ENCODE measurements at places on chromosomes 11 and 22.

GRCh38 chr11:28339488-28339887, 231.3 kb downstream of the METTL15 start:
- DNase-seq = no peak

DNA sequence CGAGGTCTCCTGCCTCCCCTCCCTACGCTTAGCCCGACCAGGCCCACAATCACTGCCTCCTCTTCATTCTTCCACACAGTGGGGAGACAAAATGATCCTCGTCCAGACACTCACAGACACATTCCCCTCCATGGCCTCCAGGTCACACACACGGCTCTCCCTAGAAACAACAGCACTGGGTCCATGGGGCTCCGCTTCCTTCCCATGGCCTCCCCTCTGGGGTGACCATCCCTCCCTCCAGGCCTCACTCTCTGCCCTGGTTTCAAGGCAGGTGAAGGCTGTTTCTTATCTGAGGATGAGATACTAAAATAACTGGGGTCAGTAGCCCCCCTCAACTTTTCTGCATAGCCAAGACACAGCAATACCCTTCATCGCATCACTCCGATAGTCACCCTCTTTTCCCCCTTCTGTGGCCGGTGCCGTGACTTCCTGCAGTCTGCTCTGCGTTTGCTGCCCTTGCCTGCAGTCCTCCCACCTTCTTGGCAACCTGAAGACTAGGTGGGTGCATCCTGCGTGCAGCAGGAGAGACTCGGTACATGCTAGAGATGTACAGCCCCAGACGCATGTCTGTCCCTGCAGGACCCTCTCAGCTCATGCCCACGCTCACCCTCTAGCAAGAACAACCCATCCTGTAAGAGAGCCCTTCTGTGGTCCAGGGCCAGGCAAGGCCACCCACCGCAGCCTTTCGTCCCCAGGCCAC, 55.8 kb downstream of the CD6 start:
- DNase-seq = no peak

GRCh38 chr11:118180300-118180703, 3.9 kb upstream of the SCN2B start:
- no peak for DNase-seq

DNA sequence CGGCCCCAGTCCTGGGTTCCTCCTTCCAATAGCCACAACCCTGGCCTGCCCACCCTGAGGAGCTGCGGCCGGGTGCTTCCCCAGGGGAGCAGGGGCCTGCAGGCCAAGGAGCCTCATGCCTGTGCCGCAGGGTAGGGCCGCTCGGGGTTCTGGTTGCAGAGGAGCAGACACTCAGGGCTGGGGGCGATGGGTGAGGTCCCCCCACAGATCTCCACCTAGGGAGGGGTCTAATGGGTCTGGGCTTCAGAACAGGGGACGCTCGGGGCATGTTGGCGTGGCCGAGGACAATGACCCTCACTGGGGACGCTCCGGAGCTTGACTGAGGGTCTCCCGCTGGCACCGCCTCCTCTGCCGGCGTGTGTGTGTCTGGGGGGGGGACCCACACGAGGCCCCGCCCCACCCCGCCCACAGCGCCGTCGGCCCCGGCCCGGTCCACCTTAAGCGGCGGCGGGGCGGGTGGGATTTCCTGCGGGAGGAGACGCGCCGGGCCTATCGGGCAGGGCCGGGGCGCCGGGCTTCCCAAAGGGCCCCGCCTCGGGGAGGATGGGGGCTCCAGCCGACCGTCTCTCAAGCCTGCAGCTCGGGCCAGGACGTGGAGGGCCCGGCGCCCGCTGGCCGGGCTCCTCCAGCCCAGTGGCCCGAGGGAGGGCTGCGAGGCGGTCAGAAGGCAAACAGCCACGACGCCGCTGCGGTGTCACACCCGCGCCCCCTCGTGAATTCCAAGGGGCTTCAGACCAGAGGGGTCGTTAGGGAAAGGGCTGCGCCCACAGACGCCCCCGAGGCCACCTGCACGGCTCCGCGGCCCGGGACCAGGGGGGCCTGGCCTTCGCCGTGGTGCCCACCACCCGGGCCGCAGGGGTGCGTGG, 640 bp upstream of the ZDHHC8 start:
- DNase-seq = peak; percentile 60

- DNase-seq = no peak
These were observed 64.0 kb downstream of the MN1 start for GRCh38 chr22:27737521-27737920.

DNA sequence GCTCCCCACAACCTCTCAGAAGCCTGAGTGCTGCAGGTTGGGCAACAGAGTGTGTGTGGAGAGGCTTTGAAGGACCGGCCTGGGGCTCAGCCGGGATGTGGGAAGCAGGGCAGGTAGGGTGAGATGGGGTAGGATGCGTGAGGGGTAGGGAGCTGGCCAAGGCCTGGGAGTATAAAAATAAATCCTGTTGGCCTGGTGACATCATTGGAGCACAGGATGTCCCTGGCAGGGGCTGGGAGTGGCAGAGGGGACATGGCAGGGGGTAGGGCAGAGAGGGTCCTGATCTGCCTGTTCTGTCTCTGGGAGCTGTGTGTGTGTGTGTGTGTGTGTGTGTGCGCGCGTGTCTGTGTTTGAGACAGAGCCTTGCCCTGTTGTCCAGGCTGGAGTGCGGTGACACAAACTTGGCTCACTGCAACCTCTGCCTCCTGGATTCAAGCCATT, 28.6 kb downstream of the TEF start:
- DNase-seq = no peak

- DNase-seq = no peak
These were observed 7.4 kb downstream of the HTR3A start for GRCh38 chr11:113982306-113982705.

GRCh38 chr11:101584129-101584515, 315 bp upstream of the TRPC6 start:
- no peak for DNase-seq

GRCh38 chr11:35318977-35319925, 100.1 kb downstream of the SLC1A2 start:
- no peak for DNase-seq

GRCh38 chr11:131868629-131869507, 498.5 kb downstream of the NTM start:
- DNase-seq = no peak

DNA sequence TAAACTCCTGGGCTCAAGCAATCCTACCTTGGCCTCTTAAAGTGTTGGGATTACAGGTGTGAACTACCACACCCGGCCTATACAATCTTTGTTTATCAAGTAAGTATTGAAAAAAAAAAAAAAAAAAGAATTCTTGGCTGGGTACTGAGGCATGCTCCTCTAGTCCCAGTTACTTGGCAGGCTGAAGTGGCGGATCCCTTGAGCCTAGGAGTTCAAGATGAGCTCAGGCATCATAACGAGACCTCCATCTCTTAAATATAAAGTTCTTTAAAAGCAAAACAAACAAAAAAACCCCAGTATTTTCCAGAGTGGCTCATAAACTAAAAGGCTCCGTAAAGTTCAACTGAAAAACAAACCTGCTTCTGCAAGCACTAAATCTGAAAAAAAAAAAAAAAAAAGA, 50.3 kb upstream of the GAB2 start:
- DNase-seq = no peak

GRCh38 chr11:123316003-123316402, 114.1 kb upstream of the GRAMD1B start:
- no peak for DNase-seq

DNA sequence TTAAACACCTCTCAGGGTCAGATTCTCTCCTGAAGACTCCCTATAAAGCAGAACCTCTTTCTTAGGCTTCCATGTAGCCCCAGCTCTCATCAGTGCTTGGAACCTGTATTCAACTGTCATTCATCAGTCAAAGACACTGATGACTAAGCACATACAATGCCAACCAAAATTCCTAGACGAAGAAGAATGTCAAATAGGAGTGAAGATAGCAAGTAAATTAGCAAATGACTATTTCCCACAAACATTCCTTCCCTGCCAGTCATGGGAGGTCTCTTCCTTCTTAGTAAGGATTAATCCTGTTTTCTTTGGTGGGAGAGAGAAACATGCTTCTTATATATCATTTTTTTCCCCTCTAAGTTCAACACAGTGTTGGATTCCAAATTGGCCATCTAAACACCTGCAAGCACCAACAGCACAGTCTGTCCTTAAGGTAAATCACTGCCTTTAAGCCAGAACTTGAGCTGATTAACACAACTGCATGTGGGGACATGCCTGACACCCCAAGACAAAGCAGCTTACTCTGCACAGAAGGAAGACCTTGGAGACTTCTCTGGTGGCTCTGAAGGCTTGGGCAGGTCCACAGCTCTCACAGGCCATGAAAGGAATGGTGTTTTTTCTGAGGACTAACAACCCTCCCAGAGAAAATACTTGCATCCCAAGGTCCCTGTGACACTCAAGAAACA, 47.5 kb upstream of the ME3 start:
- DNase-seq = no peak

- DNase-seq = peak; percentile 86
These were observed 14.6 kb upstream of the P2RY6 start for GRCh38 chr11:73257342-73258103.

DNA sequence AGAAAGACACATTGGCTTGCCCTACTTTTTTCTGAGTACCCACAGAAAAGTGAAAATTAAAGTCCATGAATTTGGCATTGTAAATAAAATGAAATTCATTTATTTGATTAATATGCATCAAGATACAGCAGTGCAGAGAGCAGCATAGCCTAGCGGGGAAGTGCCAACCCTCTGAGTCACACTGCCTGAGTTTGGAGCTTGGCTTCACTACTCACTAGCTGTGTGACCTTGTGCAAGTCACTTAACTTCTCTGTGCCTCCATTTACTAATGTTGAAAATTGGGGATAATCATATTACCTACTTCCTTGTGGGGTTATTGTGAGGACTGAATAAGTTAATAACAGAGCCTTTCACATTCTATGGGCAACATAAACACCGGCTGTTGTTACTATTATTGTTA, 111.5 kb upstream of the CSNK2A3 start:
- DNase-seq = no peak

- DNase-seq = peak; percentile 18
These were observed 171.7 kb downstream of the DBX1 start for GRCh38 chr11:19988598-19988997.

DNA sequence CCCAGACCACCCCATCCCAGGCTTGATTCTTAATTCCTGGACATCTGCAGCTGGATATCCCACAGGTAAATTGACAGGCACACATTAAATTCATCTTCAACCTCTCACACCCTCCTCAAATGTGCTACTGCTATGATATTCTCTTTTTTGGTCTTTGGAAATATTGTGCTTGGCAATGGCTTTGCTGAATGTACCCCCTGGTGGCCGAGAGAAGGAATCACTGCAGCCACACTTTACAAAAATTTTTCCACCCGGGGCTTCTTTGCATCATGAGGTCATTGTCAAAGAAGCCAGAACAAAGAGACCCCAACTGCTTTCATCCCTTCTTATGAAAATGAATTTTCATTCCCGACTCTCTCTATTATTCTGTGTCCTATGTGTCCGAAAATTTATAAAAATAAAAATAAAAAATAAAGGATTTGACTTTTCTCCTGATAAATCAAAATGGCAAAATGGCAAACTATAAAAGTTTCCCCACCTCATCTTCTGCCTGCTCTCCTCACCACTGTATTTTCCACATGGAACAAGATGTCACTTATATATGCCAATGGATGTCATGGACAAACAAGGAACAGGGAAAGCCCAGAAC, 15.0 kb upstream of the CYB5R2 start:
- no peak for DNase-seq

GRCh38 chr11:67699521-67699920, 25.1 kb upstream of the ALDH3B2 start:
- no peak for DNase-seq

- peak; percentile 36 for DNase-seq
These were observed 23.9 kb upstream of the RBFOX2 start for GRCh38 chr22:36052505-36052941.

DNA sequence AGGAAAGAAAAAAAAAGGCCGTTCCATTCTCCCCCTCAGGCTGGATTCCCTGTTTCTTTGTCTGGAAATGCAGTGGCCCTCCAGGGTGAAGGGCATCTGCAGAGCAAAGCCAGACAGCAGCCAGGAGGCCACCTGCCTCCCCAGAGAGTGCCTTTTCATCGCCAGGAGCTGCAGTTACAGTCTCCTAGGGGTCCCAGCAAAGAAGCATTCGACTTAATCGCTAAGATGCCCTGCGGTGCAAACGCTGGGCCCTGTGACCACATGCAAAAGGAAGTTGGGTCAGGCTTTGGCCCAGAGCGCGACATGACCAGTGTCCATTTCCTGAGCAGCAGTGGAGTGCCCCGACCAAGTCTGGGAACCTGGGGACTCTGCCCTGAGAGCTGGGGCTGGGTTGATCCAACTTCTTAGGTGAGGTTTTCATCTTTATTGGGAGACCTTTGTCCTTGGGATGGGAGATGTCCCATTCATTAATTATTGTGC, 304.6 kb downstream of the OPCML start:
- DNase-seq = no peak

GRCh38 chr11:72232260-72233055, 7.9 kb downstream of the INPPL1 start:
- DNase-seq = no peak

DNA sequence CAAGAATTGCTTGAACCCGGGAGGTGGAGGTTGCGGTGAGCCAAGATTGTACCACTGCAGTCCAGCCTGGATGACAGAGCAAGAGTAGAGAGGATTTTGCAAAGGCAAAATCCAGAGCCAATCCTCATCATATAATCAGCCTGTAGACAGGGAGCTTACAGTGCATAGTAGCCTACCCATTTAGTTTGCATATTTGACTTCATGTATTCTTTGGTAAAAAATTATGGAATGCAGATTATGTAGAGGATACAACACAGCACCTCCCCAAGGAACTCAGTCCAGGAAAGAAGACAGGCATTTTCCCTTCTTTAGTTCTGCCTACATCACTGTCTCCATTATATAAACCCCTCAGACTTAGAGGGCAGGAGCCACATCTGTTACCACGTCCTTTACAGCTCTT, 39.7 kb upstream of the YWHAH start:
- no peak for DNase-seq

DNA sequence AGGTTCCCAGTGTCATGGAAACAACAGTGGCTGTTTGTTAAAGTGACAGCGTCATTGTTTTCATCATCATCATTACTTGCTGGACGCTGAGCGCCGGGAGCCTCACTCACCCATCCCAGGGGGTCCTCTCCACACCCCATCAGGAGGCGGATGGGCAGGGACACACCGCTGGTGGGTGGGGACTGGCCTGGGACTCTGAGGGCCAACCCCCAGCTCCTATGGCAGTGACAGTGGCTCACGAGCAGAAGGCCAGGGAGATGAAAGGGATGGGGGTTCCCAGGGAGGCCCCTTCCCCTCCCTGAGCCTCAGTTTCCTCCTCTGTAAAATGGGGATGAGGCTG, 76.6 kb upstream of the PRR5 start:
- DNase-seq = no peak

- no peak for DNase-seq
These were observed 5.9 kb upstream of the SLC22A12 start for GRCh38 chr11:64585150-64585549.

All from H54 (cell line).